ENCODE measurements at places on chromosomes 16 and 17.

DNA sequence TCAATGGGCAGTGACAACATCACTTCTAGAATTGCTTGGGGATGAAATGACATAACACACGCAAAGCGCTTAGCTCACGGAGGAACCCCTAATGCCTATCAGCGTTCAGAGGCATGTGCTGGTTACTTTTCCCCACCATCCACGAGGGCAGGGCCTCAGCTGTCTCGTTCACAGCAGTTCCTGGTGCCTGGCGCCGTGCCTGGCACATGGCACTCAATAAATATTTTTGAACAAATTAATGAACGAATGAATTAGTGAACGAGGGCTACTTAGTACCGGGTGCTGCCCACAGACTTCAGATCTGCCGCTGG, 14.1 kb upstream of the CIBAR2 start:
- DNase-seq, result no peak

DNA sequence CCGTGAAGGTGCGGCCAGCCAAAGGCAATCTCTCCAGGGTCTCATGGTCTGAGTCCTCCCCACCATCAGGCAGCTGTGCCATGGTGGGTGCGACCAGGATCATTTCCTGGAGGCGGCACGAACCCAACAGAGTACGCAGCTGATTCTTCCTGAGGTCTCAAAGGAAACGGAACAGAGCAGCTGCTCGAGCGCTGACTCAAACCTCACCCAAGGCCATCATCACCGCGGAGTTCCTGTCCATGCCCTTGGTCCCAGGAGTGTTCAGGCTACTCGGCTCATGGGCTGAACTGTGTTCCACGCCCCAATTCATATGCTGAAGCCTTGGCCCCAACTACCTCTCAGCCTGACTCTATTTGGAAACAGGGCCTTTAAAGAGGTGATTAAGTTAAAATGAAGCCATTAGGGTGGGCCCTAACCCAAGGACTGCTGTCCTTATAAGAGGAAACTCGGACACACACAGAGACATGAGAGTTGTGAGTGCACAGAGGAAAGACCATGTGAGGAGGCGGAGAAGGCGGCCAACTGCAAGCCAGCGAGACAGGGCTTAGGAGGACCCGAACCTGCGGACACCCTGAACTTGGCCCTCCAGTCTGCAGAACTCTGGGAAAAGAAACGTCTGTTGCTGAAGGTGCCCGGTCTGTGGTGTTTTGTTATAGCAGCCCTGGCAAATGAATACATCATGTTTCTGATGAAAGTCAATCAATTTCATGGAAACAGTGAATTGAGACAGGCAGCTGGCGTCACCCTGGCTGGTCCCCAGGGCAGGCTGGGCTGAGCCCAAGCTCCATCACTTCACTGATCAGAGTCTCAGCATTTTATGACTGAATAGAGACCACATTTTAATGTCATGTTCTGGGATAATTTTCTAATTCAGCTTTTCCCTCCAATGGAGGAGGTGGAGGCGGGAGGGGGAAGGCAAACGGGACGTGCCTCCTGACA, 13.7 kb downstream of the MXRA7 start:
- no peak for DNase-seq

GRCh38 chr17:2722611-2723010, 11.0 kb upstream of the CLUH start:
- no peak for DNase-seq

DNA sequence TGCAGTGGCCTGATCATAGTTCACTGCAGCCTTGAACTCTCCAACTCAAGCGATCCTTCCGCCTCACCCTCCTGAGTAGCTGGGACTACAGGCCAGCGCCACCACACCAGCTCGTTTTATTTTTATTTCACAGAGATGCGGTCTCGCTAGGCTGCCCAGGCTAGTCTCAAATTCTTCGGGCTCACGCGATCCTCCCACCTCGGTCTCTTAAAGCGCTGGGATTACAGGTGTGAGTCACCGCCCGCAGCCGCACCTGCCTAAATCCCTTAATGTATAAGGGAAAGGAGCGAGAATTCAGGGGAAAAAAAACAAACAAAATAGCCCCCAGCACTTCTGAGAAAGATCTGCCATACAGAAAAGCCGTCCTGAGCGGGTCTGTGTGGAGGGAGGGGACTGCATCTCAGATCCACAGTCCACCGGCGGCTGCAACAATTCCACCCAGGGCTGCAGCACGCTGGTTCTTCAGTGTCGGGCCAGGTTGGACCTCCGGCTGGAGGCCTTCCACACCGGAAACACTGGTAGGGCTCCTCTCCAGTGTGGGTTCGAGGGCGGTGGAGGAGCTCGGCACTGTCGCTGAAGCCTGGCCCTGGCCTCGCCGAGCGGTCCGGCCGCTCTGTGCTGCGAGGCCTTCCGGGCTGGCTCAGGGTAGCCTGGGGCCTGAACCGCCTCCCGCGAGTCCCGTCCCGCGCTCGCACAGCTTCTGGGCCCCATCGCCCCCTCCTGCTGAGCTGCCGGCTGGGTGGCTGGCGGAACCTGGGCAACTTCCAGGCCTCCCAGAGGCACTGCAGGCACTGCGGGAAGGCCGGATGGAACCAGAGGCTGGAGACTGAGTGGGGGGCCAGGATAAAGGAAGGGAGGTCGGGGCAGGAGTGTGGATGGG, 7.0 kb downstream of the ZNF843 start:
- no peak for DNase-seq
